ENCODE measurements at places on chromosomes 3 and 15.

GRCh38 chr3:179113903-179114302 is 34.3 kb upstream of the PIK3CA start:
- DNase-seq: no peak

- DNase-seq: no peak
These were observed 184.9 kb downstream of the ZBTB20 start for GRCh38 chr3:114962189-114962588.

- DNase-seq: no peak
These were observed 299.8 kb upstream of the GOLIM4 start for GRCh38 chr3:168395551-168395950.

GRCh38 chr15:58348095-58348812 is 83.5 kb upstream of the LIPC start:
- DNase-seq: no peak

- DNase-seq: no peak
These were observed 169.1 kb downstream of the ULK4 start for GRCh38 chr3:41792806-41793205.

GRCh38 chr3:172711454-172711795 is 558 bp upstream of the NCEH1 start:
- DNase-seq: no peak

GRCh38 chr15:31221936-31222515 is 104.6 kb upstream of the KLF13 start:
- no peak for DNase-seq

GRCh38 chr3:25854635-25855034 is 64.7 kb downstream of the OXSM start:
- DNase-seq: no peak

DNA sequence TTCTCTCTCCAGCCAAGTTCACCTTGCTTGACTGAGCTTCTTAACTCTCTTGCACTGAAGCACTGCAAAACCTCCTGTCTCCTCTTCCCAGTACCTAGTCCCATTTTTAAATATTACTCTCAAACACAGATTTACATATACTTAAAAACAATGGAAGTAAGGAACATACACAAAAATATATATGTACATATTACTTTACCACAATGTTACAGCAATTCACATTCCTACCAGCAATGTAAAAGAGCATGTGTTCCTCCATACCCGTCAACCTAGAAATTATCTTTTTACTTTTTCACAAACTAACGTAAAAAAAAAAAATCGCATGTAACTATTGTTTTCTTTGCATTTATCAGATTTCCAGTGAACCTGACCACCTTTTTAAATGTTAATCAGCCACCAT is 60.4 kb downstream of the RYK start:
- no peak for DNase-seq

- DNase-seq: no peak
These were observed 397.1 kb downstream of the CACNA2D3 start for GRCh38 chr3:54519493-54519892.

DNA sequence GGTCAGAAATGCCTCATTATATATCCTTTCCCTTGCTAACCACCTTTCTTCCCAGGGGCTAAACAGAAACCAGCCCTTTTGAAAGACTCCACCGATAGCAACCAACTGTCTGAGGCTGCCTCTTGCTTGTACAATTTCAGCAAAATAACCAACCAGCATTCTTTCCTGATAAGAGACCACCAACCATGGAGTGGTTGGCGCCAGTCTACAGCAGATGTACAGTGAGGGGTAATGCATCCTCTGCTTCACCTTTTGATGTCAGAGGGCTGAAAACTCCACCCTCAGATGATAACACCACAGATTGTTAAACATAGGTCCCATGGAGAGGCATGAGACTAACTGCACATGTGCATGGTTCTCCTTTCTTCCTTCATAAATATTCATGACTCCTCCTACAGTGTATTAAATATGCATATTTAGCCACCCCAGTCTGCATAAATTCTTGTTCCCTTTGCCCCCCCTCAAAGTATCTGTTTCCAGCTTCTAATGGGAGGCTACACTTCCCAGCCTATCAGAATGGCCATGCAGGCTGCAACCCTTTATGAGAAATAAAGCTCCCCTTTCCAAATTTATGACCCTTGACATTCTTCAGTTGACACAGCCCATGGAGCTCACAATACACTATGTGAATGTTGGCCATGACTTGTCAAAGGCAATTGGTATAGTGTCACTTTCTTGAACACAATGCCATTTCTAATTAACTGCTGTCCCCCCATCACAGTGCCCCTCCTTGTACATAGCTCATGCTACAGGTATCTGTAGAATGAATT is 48.3 kb downstream of the GABRB3 start:
- no peak for DNase-seq

DNA sequence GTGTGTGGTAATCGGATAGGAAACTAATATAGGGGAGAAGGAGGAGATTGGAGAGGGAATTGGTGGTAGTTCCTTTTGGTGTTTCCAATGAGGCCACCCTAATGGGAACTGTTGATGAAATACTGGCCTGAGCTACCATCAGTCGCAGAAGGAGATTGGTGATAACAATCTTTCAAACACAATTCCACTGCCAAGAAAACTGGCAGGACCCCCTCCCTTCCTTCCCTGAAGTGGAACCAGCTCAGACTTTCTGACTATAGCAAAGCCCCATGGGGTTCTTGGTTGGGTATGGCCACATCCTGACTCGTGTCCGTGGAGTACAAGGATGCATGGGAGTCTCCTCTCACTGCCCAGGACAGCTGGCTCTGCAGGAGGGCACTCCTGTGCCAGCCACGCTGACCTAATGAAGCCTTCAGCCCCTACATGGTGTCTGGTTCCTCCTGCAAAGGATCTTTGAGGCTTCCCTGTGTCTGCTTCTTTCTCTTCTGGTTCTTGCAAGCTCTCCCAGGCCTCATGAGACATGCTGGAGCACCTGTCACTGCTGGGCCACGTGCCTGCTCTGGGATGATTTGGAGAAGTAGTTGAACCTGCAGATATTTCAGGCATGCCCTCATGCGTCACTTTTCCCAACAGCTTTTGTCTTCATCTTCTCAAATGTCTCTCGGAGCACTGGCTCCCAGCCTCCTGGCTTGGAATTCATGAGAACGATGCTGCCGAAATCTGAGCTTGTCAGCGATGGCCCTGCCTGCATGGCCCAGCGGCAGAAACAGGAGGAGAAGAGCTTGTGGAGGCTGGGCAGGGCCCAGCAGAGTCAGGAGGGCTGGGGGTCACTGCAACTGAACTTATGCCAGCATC is 90.0 kb upstream of the ADPGK start:
- DNase-seq: no peak

GRCh38 chr15:27410996-27411605 is 440.1 kb downstream of the GABRG3 start:
- no peak for DNase-seq

- no peak for DNase-seq
These were observed 311.9 kb downstream of the FOXP1 start for GRCh38 chr3:71271596-71271995.

- no peak for DNase-seq
These were observed 21.8 kb upstream of the ATP13A5 start for GRCh38 chr3:193400304-193400703.

DNA sequence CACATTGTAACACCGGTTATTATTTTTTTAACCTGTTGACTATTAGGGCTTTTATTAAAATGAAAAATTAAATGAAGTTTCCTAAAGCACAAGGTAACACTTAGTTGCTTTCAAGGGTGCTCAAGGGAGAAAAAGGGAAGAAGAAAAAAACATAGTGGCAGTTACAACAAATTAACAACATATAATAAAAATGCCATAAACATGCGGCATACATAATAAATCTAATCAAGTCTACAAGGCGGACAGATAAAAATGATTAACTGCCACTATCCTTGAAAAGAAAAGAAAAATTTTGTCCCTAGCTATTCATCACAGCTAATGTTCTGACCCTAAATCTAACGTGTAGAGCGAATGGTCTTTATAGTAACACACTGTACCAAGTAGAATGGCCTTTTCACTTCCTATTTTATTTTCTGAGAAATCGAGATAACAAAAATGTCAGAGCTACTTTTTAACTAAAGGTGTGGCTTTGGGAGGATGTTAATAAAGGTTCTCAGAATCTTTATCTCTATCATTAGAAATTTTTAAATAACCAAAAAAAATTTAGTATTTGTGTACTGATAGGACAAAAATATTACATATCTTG is 194.9 kb downstream of the FOXP1 start:
- DNase-seq: no peak

DNA sequence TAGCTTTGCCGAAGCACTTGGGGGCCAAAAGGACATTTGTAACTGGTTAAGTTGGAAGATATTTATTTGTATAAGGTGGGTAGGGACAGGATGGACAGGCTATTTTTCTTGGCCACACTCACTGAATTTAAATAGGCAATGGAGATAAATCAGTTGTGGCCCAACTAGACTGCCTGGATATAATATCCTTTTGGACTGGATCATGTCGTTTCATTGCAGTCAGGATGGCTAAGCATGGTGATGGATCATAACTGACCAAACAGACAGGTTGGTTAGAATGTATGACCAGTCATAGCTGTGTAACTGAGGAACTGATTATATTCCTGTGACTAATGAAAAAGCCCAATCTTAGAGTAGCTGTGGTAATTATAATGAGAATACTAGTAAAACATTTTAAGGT is 284.0 kb downstream of the LPP start:
- no peak for DNase-seq

- no peak for DNase-seq
These were observed 37.3 kb upstream of the CMTM8 start for GRCh38 chr3:32200992-32201758.

GRCh38 chr3:138587374-138587773 is 6.7 kb downstream of the CEP70 start:
- DNase-seq: no peak

- DNase-seq: no peak
These were observed 668.8 kb upstream of the ADAMTS9 start for GRCh38 chr3:65356331-65357248.

DNA sequence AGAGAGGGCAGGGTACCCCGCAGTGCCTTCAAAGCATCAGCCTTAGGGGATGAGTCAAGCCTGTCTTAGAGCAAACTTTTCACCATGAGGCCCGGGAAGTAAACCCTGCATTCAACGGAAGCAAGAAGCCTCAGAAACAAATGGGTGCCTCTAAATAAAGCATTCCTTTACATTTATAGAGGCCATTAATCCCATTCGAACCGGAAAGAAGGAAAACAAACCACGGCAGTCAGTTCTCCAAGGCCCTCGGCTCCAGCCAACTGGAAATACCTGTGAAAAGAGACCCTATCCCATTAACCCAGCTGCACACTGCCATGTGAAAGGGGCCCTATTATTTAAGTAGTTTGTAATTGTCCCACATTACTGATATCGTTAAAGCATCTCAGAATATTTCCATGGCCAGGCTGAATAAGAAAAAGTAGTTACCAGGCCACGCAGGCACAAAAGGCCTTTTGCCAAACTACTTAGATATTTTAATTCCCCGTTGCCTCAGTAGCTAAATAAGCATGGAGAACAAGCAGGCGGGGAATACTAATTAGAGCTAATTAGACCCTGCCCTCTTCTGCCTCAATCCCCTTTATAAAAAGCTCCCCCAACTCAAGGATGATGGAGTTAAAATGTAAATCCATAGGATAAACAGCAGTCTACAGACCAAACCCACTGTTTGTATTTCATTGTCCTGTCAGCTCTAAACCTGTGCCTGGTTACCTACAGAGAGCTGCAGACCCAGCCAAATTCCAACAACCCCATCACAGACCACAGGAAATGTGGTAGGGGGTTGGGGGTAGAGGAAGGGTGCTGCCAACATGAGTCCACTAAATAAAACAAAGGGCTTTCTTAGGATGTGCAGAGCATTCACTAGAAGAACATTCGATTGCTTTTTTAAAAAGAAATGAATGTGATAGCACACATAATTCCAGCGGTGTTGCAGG is 4.1 kb downstream of the ITGB5 start:
- no peak for DNase-seq

GRCh38 chr3:108461661-108462111 is 48.7 kb downstream of the MYH15 start:
- DNase-seq: no peak

GRCh38 chr3:33932010-33932764 is 133.8 kb downstream of the PDCD6IP start:
- no peak for DNase-seq

DNA sequence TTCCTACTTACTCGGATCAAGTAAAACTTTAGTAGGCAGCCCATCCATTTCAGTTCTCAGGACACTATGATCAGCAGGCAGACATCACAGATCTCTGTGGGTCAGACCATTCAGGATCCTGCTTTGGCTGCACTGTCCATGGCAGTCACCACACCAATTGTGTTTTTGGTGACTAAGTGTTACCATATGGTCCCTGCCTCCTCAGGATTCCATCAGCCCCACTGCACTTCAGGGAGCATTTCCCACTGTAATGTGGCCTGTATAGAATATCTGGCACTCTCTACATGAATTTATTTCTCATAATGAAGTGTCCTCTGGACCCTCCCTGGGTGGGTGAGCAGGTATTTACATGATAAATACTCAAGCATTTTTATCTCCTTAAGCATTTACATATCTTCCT is 41.3 kb downstream of the ZNF445 start:
- no peak for DNase-seq

- DNase-seq: peak; percentile 10
These were observed 1.6 kb upstream of the PPM1L start for GRCh38 chr3:160754371-160754854.

DNA sequence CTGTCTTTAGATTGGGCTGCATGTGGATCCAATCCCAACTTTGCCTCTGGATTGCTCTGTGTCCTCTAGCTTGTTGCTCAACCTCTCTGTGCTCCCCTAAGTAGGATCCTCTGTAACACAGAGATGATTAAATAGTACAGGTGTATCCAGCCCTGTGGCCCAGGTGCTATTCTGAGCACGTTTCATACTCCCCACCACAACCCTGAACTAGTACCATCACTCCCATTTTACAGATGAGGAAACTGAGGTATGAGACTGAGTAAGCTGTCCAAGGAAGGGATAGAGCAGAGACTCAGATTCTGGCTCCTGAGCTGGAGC is 7.2 kb downstream of the ISG20 start:
- DNase-seq: no peak

- no peak for DNase-seq
These were observed 2.6 kb upstream of the NEO1 start for GRCh38 chr15:73049564-73050215.

DNA sequence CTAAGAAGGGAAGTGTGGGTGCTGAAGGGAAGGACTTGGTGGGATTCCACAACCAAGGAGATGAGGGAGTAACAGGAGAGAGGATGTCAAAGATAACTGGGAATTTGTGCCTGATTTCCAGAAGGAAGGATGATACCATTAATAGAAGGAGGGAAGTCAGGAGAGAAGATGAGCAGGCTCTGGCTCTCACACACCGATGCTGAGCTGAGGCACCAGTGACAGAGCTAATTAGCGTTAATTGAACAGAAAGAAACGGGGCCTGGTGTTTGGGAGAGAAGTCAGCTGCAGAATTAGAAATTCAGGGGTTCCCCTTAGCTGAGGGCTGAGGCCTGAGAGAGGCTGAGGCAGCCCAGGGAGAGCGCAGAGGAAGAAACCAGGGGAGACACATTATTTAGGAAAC is 11.9 kb upstream of the PDIA5 start:
- DNase-seq: no peak

DNA sequence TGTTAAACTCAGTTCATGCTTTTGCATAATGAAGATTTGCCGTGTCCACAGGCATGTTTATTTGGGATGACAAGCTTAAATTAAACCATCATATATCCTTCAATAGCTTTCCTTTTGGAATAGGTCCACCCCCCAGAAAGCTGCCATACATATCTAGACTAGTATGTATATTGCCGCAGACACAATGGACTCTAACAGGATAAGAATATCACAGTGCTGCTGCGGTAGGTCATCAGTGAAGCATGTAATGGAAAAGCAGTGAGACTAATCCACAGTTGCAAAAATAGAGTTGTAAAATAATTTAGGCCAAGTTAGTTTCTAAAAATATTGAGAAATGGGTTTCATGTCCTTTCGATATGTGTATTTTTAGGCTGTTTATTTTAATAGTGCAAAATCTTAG is 819.9 kb upstream of the DPPA4 start:
- DNase-seq: no peak
